RWPE2 (cell line): ENCODE measurements at places on chromosomes 13 and 19.

DNA sequence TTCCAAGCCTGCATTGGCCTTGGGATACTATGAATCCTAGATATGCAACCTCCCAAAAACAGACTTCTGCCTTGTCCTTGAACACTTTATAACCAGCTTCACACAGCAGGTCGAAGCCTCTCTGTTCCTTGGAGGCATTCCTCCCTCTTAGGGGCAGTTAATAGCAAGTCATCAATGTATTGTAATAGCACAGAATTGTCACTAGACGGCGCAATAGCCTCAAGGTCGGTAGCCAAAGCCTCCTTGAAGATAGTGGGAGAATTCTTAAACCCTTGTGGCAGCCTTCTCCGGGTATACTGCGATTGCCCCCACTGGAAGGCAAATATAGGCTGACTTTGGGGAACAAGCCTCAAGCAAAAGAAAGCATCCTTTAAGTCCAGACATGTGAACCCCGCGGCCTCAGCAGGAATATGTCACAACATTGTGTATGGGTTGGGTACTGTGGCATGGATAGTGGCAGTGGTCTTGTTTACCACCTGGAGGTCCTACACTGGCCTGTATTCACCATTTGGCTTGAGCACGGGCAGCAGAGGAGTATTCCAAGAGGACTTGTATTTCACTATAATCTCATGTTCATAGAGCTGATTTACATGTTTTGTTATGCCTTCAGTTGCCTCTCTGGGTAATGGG is 61.1 kb downstream of the ZNF431 start:
- H3K27me3 ChIP-seq = no peaks in the 10 kb centered on the region
- H3K4me3 ChIP-seq = no peak overlapping the region
- DNase-seq = no peak
- no peaks in the 10 kb centered on the region for H3K4me1 ChIP-seq

DNA sequence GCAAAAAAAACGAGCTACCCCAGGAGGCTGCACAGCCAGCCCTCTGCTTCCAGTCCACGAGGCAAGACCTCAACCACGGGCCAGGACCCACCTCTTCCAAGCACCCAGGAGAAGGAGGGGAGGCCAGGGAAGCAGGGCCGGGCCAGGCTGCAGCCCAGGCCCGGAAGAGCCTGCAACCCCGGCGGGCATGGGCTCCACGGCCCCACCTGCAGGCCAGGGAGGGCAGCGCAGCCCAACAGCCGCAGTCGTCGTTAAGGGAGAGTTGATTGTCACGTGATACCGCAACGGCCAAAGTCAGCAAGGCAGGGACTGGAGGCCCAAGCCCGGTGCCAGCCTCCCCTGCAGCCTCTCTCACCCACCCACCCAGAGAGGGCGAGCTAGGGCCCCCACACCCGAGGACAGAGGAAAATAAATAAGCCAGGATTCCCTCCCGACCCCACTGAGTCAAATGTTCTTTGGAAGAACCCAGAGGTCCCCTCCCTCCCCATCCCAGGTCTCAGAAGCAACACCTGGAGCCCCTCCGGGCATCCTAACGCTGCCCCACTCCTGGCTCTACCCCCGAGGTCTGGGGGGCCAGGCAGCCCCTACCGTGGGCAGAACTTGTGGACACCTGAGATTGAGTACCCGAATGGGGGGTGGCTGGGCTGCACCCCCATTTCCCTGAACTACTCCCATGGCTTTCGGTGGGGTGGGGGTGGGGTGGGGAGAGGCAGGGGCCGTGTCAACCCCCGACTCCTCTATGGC is 5.2 kb upstream of the REXO1 start:
- no peak overlapping the region for H3K4me3 ChIP-seq
- peak overlapping the region; percentile 82 for H3K27ac ChIP-seq
- H3K4me1 ChIP-seq = peaks cover 25% of the 10 kb centered on the region

GRCh38 chr19:27772059-27772458 is 1440.9 kb downstream of the UQCRFS1 start:
- peaks cover 21% of the 10 kb centered on the region for H3K36me3 ChIP-seq
- no peak overlapping the region for H3K4me3 ChIP-seq
- no peak for DNase-seq
- no peaks in the 10 kb centered on the region for H3K4me1 ChIP-seq
- no peaks in the 10 kb centered on the region for H3K27me3 ChIP-seq
- H3K27ac ChIP-seq = no peak overlapping the region

GRCh38 chr13:33249066-33249465 is 36.5 kb downstream of the STARD13 start:
- peaks cover 29% of the 10 kb centered on the region for H3K36me3 ChIP-seq
- DNase-seq = no peak
- H3K4me1 ChIP-seq = peaks cover 41% of the 10 kb centered on the region
- H3K4me3 ChIP-seq = no peak overlapping the region
- H3K27me3 ChIP-seq = no peaks in the 10 kb centered on the region

- H3K27me3 ChIP-seq = no peaks in the 10 kb centered on the region
- peaks cover 26% of the 10 kb centered on the region for H3K4me1 ChIP-seq
- H3K4me3 ChIP-seq = no peak overlapping the region
- no peaks in the 10 kb centered on the region for H3K36me3 ChIP-seq
- peak overlapping the region; percentile 59 for H3K27ac ChIP-seq
These were observed 30.3 kb downstream of the SHISA2 start for GRCh38 chr13:26021516-26021915.

DNA sequence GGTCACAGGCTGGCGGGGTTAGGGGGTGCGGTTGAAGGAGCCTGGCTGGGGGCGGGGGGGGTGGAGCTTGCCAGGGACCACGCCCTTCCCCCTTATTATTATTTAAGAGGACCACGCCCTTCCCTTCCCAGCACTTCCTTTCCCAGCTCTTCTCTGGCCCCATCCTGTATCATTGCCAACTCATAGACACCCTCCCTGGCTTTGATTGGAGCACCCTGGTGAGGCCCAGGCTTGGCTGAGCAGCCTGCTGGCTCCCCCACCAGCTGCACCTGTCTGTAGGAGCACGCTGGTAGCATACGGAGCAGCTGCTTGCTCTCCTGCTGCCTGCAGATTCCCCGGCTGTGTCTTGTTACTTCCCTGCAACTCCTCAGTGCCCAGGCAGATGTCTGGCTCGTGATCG is 62.5 kb upstream of the PDX1 start:
- peaks cover 14% of the 10 kb centered on the region for H3K27me3 ChIP-seq
- DNase-seq = no peak
- no peaks in the 10 kb centered on the region for H3K4me1 ChIP-seq
- no peaks in the 10 kb centered on the region for H3K36me3 ChIP-seq
- H3K27ac ChIP-seq = no peak overlapping the region
- H3K4me3 ChIP-seq = no peak overlapping the region

DNA sequence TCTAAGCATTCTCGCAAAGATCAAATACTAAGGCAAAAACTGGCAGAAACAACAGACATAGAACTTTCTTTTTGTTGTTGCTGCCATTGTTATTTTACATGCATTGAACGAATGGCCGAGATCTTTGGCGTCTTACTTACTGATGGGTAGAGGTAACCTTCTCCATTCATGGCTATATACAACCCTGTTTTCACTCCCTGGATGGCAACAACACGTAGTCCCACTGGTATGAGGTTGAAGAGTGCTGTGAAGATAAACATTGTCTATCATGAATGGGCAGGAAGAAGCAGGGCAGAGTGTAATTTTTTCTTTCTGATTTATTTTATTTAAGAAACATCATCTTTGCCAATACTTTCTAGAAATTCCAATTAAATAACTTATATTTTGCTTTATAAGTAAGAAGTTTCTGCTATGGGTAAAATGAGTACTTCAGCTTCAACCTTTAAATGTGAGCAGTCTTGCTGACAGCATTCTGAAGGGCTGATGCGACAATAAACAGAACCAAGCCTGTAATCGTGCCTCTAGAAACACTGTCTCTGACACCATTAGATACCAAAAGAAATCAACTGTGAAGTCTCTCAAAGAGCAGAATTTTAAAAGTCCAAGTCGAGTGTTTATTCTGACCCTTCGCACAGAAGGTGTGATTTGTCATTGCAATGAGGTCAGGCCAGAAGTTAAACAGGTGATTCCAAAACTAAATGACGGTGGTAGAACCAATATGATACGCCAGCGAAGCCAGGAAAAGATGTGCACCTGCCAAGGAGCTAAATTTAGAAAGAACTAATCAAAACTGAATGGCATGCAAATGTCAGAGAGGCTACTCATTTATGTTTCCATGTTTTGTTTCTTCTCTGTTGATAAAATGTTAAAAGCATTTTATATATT is 416.4 kb downstream of the ITGBL1 start:
- H3K27ac ChIP-seq = no peak overlapping the region
- DNase-seq = no peak
- H3K4me3 ChIP-seq = no peak overlapping the region
- no peaks in the 10 kb centered on the region for H3K36me3 ChIP-seq

GRCh38 chr19:23378948-23379347 is 16.3 kb downstream of the ZNF91 start:
- no peak overlapping the region for H3K27ac ChIP-seq
- no peaks in the 10 kb centered on the region for H3K27me3 ChIP-seq
- no peak for DNase-seq
- H3K4me1 ChIP-seq = peaks cover 10% of the 10 kb centered on the region
- H3K4me3 ChIP-seq = no peak overlapping the region

DNA sequence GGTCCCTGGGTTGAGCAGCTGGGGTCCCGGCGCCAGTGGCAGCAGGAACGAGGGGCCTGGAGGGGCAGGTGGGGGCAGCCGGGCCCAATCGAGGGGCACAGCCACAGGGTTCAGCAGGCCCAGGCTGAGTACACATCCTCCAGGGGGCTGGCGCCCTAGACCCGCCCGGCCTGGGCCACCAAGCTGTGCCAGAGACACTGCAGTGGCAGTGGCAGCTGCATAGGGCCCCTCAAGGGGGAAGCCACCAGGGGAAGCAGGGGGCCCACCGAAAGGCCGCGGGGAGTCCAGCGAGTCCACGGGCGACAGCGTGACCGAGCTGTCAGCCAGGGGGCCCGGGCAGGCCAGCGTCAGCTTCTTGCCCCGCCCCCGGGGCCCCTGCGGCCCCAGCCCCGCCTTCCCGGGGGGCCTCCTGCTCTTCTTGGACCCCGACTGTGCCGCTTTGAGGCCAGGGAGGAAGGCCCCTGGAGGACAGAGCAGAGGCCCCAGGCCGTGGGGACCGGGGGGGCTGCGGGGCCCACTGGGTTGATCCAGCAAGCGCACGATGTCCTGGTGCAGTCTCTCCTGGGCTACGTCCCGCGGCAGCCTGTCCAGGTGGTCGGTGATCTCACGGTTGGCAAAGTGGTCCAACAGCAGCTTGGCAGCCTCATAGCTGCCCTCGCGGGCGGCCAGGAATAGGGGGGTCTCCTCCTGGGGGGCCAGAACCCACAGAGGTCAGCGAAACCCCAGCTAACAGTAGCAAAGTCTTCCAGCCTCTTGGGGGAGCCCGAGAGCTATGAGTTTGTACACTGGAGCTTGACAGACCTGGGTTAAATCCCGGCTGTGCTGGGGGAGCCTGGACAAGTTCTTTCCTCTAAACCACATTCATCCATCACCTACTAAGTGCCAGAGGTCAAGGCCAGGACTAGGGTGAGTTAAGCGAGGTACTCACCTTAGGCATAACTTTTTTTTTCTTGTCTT is 39.5 kb downstream of the NOTCH3 start:
- no peak overlapping the region for H3K27ac ChIP-seq
- H3K36me3 ChIP-seq = no peaks in the 10 kb centered on the region
- no peaks in the 10 kb centered on the region for H3K27me3 ChIP-seq
- no peak overlapping the region for H3K4me3 ChIP-seq
- DNase-seq = no peak

DNA sequence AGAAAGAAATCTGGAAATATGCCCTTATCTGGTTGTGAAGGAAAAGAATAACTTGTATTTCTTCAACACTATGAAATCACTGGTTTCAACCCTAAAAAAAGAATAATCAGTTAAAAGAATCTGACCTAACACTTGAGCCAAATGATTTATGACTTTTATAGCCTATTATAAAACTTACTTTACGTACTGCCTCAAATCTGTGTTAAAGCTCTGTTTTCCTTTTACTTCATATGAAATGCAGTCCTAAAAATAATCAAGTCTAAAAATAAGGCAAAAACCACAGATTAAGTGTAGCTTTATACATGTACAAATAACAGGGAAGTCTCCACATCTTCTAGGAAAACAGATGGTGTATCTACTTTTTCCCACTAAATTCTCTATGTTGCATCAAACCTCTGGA is 101.3 kb downstream of the VWA8 start:
- no peak overlapping the region for H3K4me3 ChIP-seq
- no peak for DNase-seq
- H3K4me1 ChIP-seq = no peaks in the 10 kb centered on the region
